Renal cortex interstitium (tissue), 15 donors: ENCODE measurements at places on chromosomes 12 and 14. TPM values are rescaled to one million over a fixed set of nuclear protein-coding genes. Genes with fewer than 3 reads are reported as not detected.

- DNase-seq, result peak; percentile 9
These were observed 20.9 kb downstream of the OAS2 start for GRCh38 chr12:112998987-112999767.

DNA sequence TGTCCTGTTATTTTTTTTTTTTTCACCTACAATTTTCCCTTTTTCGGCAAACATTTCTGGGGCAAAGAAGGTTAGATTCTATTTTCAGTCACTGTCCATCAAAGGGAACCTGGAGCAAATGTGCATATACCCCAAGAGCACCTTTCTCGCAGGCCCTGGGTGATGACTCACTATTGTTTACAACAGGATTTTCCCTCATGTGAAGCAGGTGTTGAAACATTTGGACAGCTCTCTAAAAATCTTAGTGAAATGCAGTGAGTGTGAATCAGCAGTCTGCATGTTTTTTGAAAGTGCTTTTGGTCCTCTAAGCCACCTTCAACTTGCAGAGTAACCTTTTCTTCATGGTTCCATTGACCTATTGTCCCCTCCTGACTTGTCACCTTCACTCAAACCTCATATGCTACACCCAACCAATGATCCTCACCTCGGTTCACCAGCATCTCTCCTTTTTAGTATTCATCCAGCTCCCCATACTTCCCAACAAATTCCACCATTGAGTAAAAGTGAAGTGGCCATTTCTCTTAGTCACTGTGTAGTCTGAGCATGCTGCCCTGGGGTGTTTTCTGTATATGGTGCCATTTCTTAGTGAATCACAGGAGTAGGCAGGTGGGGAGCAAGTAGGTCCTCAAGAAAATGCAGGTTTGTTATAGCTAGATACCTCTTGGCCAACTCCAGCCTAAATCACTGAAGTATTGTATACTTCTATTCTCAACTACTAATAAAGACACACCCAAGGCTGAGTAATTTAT is 260.2 kb downstream of the BMP4 start:
- no peak for DNase-seq

DNA sequence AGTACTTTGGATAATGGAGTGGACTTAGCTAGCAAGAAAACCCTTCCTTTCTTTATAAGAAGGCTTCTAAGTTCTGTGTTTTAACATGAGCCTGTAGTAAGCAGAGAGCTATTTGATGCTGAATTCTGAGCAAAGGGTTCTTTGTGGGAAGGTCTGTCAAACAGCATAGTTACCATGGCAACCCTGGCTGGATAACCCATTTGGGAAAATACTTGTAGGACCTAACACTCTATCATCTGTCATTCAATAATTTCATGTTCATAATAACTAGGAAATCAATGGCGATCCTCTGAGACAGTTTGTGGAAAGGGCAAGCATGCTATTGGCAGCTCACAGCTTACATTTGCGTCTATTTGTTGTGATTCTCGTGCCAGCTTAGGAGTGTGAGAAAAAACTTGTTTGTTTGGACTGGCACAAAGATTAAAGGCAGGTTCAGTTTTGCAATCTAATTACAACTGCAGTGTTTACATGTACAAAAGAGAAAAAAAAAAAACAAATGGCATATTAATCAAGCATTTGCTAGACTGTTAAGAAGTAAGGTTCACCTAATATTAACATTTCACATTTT is 219.2 kb downstream of the PDZRN4 start:
- DNase-seq, result no peak

DNA sequence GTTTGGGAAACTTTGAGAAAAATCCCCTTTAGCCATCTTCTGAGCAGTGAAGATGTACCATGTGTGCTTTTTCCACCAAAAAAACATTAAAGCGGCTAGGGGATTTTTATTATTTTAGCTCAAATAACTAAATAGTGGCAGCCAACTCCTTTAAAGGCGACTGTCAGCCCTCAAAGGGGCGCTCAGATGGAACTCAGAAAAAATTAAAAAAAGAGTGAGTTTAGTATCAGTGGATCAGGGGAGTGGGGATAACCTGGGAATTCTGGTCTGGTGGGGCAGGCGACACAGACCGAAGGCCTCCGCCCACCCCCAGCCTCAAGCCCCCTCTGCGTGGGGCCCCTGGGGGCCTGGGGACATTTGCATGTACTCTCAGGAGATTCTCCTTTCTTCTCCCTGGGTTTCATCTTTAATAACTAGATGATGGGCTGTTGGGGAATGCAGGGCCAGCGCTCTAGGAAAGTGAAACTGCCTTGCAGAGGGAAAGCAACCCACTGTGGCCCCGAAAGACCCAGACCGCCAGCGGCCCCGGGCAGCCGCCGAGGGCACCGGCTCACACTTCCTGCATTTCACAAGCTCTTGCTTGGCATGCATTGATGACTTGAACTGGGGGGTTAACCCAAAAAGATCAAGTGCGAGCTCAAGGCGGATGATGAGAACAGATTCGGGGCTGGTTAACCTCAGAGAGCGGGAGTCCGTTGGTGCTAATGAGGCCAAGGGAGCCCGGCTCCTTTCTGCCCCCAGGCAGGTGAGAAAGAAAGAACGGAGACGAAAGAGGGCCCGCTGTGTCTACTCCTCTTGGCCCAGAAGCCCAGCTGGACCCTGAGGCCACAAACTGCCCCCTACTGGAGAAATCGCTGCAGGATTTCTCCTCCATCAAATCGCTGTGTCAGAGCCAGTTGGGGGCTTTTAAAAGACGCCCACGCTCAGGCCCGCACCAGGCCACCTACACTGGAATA is 7.3 kb upstream of the BATF start:
- no peak for DNase-seq

DNA sequence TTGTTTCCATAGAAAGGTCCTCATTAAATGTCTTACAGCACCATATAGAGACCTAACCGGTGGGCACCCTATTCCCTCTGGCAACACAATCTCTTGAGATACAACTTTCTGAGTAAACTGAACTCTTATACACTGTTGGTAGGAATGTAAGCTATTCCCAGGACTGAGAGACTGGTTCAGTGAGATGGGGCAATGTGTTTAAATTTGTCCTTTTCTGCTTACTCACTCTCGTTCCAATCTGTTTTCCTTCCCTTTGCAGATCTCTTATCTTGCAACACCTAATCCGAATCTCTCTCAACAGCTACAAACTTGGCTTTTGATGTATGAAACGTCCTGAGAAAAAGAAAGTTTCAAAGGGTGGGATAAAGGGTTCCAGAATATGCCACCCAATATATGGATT is 26.1 kb upstream of the ETV6 start:
- DNase-seq, result no peak

DNA sequence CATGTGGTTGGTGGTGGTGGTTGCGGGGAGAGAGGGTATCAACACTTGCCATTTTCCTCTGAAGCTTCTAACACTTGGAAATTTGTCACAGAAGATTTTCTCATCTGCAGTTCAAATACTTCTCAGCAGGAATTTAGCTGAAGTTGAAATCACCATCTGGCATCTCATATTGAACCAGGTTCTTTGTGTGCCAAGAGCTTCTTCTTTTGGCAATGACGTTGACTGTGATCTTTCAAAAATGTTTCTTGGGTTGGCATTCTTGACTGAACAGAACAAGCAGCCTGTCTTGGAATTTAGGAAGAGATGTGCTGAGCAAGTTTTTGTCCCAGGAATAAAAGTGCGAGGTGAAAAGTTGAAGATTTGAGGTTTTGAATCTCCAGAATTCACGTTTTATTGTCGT is 8.7 kb upstream of the NIN start:
- DNase-seq, result no peak

GRCh38 chr14:36067428-36068187 is 108.9 kb downstream of the PTCSC3 start:
- no peak for DNase-seq

DNA sequence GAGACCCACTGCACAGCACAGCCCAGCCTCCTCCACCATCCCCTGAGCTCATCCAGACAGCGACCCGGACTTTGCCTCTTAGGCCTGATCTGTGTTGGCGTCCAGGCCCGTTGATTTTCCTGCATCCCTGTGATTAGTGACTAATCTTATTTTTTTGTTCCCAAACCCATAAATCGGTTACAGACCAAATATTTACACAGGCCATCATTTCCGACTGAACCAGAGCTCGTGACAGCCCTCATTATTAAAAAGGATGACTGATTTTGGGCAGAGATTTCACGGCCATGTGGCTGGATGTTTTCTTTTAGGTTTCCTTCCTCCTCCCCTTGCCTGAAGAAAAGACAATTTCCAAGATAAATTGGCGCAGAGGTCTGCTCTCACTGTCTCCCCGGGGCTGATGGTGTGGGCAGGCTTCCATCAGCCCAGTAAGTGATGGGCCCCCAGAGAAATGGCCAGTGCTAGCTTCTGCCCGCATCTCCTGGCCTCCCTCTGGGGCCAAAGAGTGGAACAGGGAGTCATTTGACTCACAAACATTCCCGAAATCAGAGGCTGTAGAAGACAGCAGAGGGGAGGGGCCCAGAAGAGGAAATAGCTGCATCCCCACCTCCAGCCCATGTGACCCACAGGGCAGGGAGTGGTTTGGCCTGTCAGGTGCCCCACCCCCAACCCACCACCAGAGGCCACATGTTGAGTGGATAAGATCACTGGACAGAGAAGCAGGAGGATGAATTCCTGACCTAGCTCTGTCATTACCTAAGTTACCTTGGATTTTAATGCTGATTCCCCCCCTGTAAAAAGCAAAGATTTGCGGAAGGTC is 283.5 kb downstream of the KSR2 start:
- DNase-seq, result no peak

DNA sequence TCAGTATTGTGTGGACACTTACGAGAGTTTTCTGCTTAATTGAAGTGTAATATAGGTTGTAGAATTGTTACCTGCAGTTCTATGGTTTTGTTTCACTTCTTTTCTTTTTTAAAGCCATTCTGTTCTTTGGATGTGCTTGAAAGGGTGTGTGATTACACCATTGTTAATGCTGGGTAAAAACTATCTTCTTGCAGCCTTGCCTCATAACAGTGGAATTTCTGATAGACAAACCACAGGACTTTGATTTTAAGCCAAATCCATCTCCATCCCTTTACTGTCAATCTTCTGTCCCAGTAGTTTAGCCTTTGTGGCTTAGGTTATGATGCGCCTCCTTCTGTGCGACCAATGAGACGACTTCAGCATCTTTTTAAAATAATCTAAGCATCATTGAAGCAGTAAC is 182.3 kb downstream of the PELI2 start:
- no peak for DNase-seq

DNA sequence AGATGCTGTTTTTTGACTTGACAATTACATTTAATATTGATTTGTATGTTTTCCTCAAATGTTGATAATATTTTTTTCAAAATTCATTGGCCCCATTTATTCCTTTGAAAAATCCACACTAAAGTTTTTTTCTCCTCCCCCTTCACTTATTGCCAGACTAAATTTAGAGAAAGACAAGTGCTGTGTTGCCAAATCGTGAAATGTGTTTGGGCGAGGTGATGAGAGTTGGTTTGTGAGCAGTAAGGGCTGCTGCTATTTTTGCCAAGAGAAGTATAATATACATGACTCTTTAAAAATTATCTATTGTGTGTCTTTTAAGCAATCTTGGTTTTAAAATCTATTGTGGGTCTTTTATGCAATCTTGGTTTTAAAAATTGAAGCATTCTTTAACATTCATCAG is 188.9 kb downstream of the PPFIA2 start:
- DNase-seq, result no peak

- no peak for DNase-seq
These were observed 15.4 kb downstream of the DGLUCY start for GRCh38 chr14:91129261-91129660.

DNA sequence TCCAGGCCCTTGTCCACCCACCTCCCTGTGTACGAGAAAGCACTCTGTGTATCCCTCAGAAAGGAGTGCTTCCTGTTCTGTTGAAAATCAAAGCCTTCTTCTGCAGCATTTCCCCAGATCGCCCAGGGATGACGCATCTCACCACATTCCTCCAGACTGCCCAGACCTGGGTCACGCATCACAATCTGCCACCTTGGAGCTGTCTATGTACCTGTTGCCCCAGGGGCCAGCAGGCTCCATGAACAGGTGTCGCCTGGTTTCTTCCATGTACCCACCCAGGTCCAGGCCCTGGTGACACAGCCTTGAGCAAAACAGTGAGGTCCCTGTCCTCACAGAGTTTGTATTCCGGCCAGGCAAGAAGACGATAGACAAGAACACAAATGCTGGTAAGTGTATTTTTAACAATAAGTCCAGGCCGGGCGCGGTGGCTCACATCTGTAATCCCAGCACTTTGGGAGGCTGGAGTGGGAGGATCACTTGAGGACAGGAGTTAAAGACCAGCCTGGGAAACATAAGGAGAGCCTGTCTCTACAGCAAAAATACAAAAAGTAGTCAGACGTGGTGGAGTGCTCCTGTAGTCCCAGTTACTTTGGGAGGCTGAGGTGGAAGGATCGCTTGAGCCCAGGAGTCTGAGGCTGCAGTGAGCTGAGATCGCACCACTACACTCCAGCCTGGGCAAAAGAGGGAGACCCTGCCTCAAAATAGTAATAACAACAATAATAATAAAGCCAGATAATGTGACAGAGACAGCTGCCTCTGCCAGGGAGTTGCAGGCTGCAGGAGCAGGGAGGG is 6.8 kb upstream of the PPP1R13B start:
- no peak for DNase-seq

GRCh38 chr14:76755610-76756370 is 5.5 kb upstream of the VASH1 start:
- no peak for DNase-seq

- no peak for DNase-seq
These were observed 40.1 kb downstream of the ZNF664 start for GRCh38 chr12:124013073-124013472.

DNA sequence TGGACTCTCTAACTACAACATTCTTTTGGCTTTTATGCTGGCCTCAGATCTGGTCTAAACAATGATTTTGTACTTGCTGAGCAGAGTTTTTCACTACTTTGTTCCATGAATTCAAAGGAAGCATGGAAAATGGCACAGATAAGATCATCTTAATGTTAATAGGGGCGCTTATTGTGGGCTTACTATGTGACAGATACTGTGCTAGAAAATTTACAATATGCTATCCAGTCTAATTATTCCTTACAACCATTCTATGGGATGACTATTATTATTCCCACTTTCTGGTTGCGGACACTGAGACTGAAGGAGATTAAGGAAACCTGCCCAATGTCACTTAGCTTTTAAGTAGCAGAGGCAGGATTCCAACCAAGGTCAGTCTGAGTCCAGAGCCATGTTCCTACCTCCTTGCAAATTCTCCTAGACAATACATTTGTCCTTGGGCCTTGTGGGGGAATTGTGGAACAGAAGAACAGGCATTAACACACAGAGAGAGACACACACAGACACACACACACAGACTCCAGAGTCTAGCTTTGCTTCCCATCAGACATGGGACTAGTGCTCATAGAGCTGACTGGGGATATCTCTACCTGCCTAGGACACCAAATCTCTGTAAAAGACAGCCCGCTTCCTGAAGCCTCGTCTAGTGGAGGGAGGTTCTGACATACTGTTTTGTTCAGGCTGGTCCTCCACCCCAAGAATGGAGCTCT is 107.7 kb downstream of the SLC38A1 start:
- no peak for DNase-seq

Gene KRT74
- polyA plus RNA-seq, result not detected

Gene SINHCAF
- polyA plus RNA-seq, result 279 TPM

Gene YY1
- polyA plus RNA-seq, result 127 TPM

Gene SPRYD4
- polyA plus RNA-seq, result 4.1 TPM

Gene CLEC4C
- not detected for polyA plus RNA-seq

Gene TXNRD1
- polyA plus RNA-seq, result 50.2 TPM
